NCI-H526 treated with DMSO at 0.1 percent for 48 hours (cell line): ENCODE measurements at places on chromosomes 7 and 10.

GRCh38 chr10:21171197-21171935 is 274.3 kb upstream of the NEBL start:
- DNase-seq = no peak

DNA sequence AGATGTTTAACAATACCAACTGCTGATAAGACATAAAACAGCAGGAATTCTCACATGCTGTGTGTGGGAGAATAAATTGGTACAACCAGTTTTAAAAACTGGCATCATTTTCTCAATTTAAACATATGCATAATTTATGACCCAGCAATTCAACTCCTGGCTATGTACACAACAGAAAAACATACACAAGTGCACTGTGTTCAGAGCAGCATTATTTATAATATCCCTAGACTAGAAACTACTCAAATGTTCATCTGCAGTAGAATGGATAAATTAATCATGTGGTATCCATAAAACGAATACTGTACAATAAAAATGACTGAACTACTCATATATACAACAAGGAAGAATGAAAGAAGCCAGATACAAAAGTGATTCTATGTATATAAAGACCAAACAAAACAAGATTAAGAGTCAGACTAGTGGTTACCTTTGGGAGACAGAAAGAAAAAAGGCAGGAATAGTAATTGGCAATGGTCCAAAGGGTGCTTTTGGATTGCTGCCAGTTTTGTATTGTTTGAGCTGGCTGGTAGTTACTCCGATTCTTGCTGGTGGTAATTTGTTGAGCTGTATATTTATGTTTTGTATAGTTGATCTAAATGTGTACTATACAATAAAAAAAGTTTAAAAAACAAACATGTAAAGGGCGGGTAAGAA is 306.0 kb downstream of the TFEC start:
- DNase-seq = peak; percentile 80

GRCh38 chr7:134813663-134814396 is 34.4 kb downstream of the CALD1 start:
- DNase-seq = no peak

DNA sequence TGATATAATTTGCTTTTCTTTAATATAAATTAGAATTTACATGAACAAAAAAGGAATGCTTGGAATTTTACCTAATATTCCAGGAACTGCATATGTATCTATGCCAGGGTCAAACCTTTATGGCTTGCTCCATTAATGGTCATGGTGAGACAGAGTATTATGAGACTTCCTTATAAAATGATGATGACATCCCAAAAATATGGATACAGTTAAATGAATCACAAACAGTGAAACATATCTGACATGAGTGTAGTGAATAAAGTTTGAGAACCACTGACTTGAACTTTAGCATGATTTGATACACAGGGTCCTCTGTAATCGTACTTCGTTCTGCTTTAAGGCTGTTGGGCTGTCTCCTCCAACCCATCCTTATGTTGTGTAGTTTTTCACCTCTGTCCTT is 51.8 kb downstream of the MARCHF5 start:
- no peak for DNase-seq

- no peak for DNase-seq
Measured at GRCh38 chr10:6320320-6321010, 117.7 kb downstream of the PFKFB3 start.

DNA sequence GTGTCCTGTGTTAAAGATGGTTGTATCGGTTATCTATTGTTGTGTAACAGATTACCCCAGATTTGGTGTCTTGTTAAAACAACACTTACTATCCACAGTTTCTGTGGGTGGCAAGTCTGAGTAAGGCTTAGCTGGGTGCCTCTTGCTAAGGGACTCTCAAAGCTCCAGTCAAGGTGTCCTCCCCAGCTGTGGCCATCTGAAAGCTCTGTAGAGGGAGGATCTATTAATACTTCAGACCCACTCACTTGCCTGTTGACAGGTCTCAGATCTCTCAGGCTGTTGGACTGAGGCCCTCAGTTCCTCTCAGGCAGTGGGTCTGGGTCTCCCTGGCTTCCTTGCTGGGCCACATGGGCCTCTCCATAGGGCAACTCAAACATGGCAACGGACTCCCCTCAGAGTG is 19.6 kb downstream of the ARID5B start:
- DNase-seq = no peak
